Upper lobe of right lung (tissue), 1 donor: ENCODE measurements at places on chromosomes 7 and 10.

GRCh38 chr10:71620642-71621041 lies 98.9 kb downstream of the C10orf105 start:
- no peak for DNase-seq

GRCh38 chr7:93025389-93025788 lies 92.4 kb downstream of the SAMD9 start:
- DNase-seq, result no peak

GRCh38 chr7:70092314-70093204 lies 494.3 kb downstream of the AUTS2 start:
- no peak for DNase-seq

DNA sequence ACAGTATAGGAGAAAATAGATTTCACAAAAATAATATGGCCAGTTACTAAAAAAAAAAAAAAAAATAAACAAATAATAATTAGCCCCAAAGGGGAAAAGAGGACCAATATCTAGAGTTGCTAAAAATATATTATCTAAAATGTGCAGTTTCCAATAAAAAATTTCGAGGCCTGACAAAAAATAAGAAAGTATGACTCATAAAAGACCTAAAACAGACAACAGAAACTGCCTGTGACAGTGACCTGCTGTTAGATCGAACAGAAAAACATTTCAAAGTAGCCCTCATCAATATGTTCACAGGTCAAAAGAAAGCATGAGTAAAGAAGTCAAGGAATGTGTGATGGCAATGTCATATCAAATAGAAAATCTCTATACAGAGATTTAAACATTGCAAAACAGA lies 11.8 kb upstream of the TSPAN12 start:
- no peak for DNase-seq

- DNase-seq, result no peak
Observed at GRCh38 chr10:116620423-116621400, at the start of gene PNLIPRP2. PNLIPRP2 (plus strand) TSS chr10:116620953.

DNA sequence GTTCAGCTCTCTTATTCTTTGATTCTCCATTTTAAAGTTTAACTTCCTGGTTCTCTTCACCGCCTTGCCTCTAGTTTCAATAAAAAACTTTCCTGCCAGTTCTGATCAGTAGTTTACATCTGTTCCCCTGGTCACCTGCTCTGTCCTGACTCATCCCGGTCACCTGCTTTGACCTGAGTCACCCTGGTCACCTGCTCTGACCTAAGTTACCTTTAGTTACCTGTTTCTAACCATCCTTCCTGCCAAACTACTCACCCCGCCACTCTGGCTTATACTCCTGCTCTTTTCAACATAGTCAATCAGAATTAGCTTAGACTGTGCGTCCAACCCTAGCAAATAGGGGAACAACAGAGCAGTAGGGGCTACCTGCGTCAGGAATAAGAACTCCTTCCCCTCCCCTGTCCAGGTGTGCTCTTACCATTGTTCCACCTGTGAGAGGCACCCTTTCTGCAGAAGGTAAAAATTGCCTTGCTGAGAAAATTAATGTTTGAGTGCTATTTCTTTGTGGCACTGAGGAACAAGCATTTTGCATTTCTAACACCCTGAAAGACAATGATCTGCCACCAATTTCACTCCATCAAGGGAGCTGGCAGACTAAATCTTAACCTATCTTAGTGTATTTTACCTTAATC lies 263.6 kb downstream of the DOCK4 start:
- DNase-seq, result no peak

GRCh38 chr7:16317406-16317805 lies 103.9 kb downstream of the CRPPA start:
- DNase-seq, result no peak

DNA sequence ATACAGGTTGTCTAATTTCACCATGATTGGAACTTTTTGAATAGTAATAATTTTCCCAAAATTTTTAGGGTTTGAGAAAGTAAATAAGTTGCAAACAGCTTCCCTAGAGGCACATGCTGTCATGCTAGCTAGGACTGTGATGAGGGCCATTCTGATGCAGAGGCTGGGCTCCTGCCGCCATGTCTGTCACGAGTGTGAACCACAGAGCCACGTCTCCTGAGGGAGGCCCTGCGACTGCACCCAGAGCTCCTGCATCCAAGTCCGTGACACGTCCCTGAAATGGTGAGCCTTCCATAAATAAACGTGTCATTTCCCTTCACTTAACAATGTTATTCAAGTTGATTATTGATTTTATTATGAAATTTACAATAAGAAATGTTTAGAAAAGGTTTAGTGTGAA lies 40.0 kb downstream of the C10orf120 start:
- no peak for DNase-seq

- no peak for DNase-seq
Observed at GRCh38 chr10:13182424-13182823, 21.1 kb downstream of the MCM10 start.
